ENCODE measurements at places on chromosomes 1 and 21.

GRCh38 chr1:218164930-218165700 is 120.0 kb upstream of the RRP15 start:
- no peak for DNase-seq

GRCh38 chr1:200493344-200493743 is 83.5 kb upstream of the ZNF281 start:
- DNase-seq: no peak

DNA sequence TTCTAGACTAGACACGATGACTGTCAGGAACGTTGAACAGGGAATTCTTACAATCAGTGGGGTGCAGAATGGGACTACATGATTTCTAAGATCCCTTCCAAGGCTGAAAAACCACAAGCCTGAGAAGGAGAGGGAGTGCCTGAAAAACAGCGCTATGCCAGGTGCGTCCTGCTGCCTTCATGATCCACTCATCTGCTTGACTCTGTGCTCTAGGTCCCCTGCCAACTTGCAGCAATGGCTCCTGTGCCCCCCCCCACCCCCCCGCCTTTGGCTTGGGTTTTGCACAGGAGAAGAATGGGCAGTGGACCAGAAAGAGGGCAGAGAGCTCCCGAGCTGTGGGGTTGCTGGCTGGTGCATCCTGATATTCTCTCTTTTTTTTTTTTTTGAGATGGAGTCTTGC is 5.9 kb downstream of the SLC2A7 start:
- DNase-seq: no peak

DNA sequence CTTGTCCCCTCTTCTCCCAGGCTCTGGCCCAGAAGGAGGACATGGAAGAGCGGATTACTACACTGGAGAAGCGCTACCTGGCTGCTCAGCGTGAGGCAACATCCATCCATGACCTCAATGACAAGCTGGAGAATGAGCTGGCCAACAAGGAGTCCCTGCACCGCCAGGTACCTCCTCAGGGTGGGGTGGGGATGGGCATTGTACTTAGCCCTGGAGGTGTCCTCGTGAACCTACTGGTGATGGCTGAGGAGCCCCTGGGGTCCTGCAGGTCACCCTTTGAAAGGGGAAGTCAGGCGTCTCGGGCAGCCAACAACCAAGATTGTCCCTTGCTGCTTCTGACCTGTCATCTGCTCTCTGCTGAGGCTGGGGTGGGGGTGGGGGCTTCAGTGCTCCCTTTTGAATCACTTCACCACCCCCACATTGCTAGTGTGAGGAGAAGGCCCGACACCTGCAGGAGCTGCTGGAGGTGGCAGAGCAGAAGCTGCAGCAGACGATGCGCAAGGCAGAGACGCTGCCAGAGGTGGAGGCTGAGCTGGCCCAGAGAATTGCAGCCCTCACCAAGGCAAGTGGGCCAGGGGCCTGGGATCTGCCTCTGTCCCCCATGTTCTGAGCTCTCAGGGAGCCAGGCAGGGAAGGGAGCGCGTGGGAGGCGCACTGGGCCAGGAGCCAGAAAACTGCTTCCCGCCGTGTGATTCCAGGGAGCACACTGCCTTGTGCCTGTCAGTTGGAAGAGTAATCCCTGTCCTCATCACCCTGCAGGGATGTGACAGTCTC is 19.7 kb downstream of the PPFIA4 start:
- no peak for DNase-seq

GRCh38 chr1:197021716-197022115 is 44.4 kb downstream of the CFHR5 start:
- no peak for DNase-seq

DNA sequence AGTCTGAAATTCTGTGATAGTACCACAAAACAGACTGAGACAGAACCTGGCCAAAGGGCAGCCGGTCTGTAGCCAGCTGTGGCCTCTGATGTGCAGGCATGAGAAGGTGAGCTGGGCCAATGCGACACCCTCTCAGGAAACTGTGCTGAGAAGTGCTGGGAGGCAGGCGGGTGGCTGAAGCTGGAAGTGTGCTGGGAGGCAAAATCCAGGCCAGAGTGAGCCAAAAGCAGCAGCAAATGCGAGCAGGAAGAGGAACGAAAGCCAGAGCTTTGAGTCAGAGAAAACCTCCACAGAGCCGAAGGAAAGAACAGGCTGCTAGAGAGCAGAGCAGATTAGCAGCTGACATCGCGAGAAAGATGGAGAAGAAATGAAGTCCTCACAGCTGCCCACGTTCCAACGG is 10.2 kb upstream of the ATP13A2 start:
- no peak for DNase-seq

- DNase-seq: no peak
Measured at GRCh38 chr1:51853360-51853759, 25.2 kb downstream of the NRDC start.

Data from NCI-H187 treated with DMSO at 0.1 percent for 48 hours (cell line).